ENCODE measurements at places on chromosomes 6 and 20.

DNA sequence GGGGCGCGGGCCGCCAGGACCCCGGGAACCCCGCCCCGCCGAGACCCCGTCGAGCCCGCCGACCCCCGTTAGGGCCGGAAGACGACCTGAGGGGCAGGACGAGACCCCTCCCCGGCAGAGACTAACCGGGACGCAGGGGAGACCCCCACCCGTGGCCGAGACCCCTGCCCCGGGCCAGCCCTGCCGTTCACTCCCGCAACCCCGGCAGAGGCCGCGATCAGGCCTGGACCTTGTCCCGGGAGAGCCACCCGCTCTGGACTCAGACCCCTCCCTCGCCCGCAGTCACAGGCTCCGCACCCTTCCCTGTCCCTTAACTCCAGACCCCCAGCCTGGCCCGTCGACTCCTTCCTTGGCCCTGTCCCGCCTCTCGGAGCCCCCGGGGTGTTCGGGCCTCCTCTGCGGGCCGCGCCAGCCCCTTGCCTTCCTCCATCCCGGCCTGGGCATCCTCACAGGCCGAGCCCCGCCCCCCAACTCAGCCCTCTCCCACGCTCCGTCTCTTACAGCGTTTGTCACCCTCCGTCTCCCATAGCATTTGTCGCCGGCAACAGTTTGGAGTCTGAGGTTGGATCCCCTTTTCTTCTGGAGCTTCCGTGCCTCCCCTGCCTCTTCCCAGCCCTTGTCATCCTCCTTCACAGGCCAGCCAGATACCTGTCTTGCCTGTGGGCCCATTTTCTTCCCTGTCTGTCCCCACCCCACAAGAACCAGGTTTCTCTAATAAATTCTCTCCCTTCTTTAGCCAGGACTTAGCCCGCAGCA, 569 bp downstream of the TCEA2 start:
- DNase-seq: no peak

DNA sequence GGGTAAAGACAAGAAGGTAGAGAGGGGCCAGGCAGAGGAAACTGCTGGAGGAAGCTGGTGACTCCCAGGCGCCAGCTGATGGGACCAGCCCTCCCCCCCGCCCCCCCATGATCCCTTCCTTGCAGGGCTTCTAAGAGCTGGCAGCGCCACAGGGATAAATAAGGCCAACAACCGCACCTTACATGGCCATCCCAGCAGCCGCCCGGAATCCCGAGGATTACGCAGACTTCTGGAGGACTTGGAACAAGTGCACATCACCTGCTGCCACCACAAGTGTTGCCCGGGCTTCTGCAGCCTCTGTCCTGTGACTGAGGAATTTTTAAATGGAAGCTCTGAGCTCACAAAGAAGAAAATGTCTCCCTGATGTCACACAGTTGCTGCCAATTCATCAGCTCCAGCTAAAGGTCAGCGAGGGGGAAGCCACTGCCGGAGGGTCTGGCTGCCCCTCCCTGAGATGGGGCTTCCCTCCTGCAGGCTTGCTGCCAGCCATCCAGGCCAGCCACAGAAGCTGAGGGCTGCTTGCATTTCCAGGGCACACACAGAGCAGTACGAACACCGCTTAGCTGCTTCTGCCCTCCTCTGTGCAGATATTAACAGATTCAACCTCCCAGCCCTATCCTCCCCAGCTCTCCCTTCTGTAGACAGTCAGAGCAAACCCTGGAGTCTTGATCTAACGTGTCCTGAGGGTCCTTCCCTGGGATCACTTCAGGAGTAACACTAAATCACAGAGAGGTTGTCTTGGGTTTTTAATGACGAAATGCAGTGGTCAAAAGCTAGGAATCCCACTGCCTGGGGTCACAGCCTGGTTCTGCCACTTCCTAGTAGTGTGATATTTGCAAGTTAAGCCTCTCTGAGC, 38.6 kb upstream of the PIM1 start:
- peak; percentile 83 for DNase-seq

DNA sequence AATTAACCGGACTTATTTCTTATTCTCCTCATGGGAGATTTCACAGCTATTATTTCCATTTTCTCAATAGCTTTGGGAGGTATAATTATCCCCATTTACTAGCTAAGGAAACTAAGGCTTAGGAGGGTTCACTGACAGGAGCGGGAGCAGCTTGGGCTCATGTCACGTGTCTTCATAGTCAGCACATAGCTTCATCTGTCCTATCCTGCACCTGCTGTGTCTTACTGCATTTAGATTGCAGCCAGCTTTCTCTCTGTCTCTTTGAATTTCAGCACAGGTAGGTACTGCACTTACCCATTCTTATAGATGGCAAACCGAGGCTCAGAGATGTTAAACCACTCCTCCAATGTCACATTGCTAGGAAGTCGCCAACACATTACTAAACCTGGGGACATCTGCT, 839.9 kb downstream of the MAFB start:
- no peak for DNase-seq

- peak; percentile 14 for DNase-seq
These were observed 251.5 kb downstream of the TFAP2A start for GRCh38 chr6:10163203-10163962.

- DNase-seq: no peak
These were observed 156.5 kb downstream of the SMOC2 start for GRCh38 chr6:168597471-168597875.

- DNase-seq: peak; percentile 65
These were observed 56.5 kb downstream of the ARMC2 start for GRCh38 chr6:108904741-108905140.

GRCh38 chr20:10179574-10180298, 38.9 kb upstream of the SNAP25 start:
- DNase-seq: no peak

DNA sequence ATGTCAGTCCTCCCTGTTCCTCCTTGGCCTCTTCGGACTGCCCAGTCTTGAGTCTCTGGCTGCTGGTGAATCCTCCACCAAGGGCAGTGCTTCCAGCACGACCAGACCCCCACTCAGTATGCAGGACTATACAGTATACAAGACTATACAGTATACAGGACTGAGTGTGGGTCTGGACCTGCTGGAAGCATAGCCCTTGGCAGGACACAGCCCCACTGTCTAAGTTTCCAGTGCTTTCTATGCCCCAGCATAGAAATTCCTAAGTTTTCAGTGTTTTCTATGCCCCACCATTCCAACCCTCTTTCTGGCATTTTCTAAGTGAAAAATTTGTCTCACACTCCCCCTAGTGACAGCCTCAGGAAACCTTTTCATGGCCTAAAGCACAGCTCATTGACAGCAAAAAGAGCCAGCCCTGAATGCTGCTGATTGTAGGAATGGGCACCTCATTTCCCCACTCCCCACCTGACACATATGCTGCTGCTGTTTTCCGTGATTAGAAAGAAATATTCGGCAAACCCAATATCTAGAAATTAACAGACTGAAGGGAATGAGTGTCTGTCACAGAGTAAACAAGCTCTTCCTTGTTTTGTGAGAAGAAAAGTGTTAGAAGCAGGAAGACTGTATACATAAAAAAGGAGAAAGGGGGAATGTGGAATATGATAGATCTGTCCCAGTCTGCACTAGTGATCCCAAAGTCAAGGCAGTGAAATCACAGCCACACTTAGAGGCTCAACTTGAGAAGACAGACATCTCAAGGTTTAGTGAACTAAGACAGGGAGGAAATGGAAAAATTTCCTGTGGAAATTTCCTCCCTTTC, 206.9 kb downstream of the IBTK start:
- DNase-seq: peak; percentile 58

All from kidney tubule cell (primary cell).